Brain (organoid and tissue), 16 donors: ENCODE measurements at places on chromosomes 5 and 9.
A peak's percentile ranks its signal among the peaks of the same experiment; 100 is the strongest.

DNA sequence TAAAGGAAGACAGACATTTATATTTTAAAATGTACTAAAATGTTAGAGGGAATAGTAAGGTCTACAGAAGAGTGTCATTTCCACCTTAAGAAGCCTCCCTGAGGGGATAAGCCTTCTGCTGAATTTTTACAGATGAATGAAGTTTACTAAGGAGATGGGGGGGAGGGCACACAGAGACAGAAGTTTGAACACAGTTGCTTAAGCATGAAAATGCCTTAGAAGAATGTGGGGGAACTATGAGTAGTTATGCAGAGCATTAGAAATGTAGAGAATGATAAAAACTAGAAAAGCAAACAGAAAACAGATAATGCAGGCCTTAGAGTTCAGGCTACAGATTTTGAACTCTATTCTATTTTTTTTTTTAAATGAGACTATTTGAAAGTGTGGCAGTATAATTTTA is 232.2 kb upstream of the VLDLR start:
- peak; percentile 13 for DNase-seq

DNA sequence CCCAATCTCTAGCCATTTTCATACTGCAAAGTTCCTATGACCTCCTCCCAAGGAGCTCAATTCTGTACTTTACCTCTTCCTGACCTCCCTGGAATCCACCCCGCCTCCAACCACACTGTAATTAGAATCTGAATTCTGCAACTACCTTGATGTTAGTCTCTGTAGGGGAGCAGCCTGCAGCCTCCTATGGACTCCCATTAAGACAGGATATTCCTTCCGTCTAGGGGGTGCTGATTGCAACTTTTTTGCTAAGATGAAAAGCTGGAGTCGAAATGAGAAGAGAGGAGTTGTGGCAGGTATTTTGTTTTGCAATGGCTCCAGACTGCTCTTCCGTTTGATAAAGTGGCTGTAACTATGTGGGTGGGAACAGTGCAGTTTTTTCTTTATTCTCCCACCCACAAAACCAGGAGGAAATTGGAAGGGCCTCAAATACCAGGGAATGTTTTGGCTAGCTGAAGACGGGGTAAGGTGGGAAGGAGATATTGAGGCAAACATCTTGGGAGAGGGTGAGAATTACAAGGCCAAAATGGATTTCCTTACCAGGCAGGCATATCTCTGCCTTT is 23.8 kb downstream of the ANXA2R start:
- DNase-seq = no peak

DNA sequence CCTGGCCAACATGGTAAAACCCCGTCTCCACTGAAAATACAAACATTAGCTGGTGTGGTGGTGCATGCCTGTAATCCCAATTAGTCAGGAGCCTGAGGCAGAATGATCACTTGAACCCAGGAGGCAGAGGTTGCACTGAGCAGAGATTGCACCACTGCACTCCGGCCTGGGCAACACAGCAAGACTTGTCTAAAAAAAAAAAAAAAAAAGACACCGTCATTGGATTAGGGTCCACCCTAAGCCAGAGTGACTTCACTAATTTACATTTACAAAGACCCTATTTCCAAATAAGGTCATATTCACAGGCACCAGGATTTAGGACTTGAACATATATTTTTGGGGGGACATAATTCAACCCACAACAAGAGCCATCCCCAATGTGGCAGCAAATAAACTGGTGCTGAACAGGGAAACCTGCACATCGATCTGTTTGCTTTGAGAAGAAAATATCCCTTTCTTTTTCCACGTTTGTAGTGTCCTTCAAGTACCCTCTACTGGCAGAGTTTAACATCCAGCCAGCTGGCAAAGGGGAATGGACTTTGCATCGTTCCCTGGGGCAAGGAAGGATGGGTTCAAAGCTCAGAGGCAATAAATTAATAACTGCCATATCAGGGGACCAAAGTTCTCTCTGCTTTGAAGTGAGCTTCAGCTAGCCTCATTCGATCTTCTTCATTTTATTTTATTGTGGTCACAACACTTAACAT is 3.7 kb upstream of the DNAJC25 start:
- no peak for DNase-seq

- no peak for DNase-seq
Observed at GRCh38 chr5:151611127-151611775, 20.1 kb upstream of the FAT2 start.

GRCh38 chr5:127316011-127316410 is 25.4 kb downstream of the MEGF10 start:
- DNase-seq = no peak

DNA sequence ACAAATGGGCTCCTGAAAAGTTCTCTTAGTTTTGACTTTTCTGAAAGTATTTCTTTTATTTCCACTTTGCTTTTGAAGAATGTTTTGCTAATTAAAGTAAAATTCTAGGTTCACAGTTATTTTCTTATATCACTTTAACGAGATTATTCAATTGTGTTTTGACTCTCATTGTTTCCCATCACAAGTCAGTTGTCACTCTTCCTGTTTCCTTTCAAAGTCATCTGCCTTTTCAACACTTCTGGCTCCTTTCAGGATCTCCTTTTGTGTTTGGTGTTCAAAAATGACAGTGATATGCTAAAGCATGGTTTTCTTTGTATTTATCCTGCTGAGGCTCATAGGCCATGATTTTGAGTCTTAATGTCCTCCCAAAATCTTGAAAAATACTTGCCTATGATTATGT is 235.4 kb upstream of the TAS2R1 start:
- no peak for DNase-seq

- DNase-seq = no peak
Observed at GRCh38 chr9:98226957-98227356, 28.5 kb downstream of the TBC1D2 start.

DNA sequence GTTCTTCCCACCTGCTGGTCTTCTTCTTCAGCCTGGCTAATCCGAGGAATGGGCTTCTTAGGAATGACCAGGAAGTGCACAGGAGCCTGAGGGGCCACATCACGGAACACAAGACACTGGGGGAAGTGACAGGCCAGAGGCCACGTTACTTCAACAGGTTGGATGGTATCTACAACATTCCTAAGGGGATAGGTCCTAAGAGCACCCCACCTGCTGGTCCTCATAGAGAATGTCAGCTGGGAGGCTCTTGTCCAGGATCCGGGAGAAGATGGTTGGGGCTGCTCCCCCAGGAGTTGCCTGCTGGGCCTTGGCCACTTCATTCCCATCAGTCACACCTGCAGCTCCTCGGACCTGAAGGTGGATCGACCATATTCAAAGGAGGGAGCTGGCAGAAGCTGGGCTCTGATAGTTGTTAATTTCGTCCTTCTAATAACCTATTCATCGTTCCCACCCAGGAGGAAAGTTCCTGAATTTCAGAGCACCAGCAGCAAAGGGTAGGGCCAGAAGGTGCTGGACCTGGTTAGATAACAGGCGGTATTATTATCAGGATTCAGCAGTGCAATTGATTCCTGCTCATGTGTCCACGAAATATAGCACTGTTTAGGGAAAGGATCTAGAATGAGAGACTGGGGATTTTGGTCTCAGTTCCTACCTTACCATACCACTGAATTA is 1.3 kb downstream of the HINT2 start:
- no peak for DNase-seq

DNA sequence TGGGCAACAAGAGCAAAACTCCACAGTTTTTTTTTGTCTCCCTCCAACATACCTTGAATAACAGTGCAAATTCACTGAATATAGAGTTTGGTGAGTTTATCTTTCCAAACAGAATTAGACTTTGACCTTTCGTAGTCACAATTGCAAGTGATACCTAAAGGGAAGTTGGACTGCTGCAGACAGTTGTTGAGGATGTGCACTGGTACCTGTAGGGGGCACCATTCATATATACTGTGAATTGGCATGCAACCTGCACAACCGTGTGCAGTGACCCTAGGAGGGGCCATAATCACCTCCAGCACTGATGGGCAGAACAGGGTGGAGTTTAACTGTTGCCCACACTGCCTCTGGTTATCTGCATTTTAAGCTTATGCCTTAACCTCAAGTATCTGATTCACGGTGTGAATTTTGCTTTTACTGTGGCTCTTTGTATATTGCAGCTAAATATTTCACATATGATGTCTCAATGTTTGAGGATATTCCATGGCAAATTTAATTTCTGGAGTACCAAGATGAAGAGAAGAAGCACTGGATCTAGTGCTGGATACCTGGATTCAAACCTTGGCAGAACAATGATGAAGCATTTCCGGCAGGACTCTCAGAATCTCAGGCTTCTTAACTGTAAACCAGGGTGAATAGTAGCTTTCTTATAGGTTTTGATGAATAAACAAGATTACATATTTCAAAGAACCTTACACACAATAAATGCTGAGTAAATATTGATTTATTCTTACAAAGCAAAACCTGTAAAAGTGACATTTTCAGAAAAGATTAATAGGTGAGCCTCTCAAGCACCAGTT is 144.3 kb downstream of the ACTBL2 start:
- DNase-seq = no peak

DNA sequence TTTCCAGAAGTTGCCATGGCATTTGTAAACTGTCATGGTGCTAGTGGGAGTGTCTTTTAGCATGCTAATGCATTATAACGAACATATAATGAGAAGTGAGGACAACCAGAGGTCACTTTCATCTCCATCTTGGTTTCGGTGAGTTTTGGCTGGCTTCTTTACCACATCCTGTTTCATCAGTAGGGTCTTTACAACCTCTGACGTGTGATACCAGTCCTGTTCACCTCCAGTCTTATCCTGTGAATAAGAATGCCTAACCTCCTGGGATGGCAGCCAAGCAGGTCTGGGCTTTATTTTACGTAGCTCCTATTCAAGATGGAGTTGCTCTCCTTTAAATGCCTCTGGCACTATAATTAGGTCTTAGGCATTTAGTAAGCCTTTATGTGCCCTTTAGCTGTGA is 20.4 kb upstream of the RFK start:
- no peak for DNase-seq

GRCh38 chr9:34289159-34289558 is 39.9 kb downstream of the KIF24 start:
- no peak for DNase-seq
